ENCODE measurements at places on chromosomes 12 and 14.
A peak's percentile ranks its signal among the peaks of the same experiment; 100 is the strongest.

- no peak for DNase-seq
Measured at GRCh38 chr12:107522692-107523477, 162.7 kb upstream of the PWP1 start.

DNA sequence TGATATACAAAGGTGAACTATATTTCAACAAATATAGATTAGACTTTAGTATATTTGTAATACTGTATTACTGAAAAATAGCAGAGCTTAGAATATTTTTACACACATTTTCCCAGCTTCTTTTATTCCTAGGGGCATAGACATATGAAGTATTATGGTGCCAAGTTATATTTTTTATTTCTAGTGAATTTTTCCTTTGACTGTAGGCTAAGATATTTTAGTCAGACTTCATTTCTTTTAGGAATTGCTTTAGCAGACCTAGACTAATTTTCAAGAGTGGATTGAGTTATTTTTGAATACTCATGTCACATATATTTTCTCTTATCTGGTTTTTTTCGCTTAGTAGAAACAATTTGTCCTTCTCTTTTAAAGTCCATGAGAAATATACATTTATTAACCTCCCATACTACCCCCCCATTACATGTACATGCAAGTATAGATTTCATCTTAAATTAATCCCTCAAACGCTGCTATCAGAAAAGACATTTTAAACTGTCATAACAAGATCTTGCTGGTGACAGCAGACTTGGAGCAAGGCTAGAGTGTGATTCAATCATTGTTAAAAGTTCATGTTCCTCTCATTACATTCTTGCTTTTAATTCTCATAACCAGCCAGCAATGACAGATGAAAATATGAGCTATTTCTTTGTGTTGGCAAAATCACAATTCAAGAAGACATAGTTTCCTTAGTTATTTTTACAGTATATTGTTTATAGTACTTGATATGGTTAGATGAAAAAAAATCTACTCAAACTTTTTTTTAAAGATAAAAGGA lies 456.1 kb downstream of the AEBP2 start:
- DNase-seq: peak; percentile 54

DNA sequence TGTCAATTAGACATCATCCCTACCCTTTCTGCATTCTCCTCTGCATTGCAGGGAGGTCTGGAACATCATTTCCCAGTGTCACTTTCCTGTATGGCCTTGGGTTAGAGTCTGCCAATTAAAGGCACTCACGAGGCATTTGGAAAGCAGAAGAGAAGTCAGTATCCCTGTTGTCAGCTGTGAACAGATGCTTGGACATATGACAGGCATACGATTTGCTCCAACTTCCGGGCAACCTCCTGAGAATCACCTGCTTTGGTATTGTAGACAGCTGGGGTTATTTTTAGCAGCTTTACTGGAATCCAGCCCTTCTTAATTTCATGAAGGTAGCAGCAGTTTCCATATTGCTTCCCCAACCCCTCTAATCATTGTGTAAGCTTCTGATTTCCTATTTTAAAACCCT lies 88.7 kb upstream of the DHRS4 start:
- DNase-seq: no peak

GRCh38 chr14:91228112-91229004 lies 16.1 kb downstream of the GPR68 start:
- peak; percentile 51 for DNase-seq

DNA sequence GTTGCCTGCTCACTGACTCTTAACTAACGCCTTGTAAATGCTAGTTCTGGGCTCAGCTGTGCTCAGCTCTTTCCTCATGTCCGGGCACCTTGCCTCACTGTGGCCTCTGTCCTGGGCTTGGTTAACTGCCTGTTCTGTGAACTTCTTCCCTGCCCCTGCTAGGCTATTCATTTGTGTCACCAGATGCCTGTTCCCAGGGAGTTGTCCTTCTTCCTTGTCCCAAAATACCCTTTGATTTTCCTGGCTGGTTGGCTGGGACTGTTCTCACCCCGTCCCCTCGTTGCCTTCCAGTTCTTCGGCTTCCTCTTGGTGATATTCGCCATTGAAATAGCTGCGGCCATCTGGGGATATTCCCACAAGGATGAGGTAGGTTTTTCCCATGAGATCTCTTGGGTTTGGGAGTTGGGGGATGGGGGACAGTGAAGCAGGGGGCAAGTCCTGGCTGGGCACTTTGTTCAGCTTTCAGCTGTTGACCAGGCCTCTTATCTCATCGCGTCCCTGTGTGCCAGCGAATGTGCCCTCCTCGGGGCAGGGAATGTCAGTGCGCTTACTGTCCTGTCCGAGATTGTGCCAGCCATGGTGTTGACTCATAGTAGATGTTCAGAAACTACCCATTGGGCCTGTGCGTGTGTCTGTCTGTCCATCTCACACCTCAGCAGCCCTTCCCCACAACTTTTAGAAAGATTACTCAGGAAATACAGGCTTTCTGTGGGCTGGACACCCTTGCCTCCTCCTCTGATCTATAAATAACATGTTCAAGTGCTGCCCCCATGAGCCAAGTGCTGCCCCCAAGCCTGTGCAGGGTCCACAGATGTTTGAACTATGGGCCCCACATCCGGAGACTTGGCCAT lies 33.1 kb downstream of the CD9 start:
- no peak for DNase-seq

- no peak for DNase-seq
Measured at GRCh38 chr12:102052192-102053061, 9.4 kb downstream of the WASHC3 start.

DNA sequence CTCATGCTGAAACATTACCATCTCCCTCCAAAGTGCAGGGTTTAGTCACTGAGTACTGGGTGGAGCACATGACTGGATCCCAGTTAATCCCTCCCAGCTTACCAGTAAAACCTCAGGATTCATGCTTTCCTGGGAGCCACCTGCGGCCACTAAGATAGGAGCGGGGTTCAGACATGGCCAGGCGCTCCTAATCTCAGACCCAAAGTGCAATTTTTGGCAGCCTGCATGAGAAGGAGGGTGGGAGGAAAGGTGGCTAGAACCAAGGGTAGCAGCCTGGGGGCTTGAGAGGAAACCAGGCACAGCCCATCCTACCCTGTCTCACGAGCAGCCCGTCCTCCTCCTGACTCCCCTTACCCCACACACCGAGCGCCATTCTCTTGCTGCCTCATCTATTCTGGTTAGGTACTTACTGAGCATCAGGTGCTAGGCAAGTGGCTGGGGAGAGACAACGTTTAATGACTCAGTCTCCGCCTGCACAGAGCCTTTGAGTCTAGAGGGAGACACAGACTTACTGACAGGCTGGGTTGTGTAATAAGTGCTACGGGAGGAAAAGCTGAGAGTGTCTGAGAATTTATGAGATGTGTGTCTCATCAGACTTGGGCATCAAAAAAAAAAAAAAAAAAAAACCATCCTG lies 9.9 kb downstream of the GPRC5A start:
- DNase-seq: peak; percentile 94

DNA sequence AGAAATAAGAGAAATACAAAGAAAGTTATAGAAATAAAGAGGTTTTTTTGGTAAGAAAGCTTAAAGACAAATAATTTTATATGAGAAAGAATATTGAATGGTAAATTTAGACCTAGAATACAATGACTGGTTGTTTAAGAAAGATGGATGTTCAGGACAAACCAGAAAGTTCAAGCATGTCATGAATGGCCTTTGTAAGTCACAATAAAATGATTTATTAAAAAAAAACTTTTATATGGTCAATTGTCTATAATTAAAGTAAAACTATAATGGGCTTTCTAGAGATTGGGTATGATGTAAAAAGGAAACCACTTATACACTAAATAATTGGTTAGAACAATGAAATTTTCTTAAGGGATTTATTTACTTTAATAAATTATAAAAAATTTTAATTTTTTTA lies 19.8 kb upstream of the CAPRIN2 start:
- no peak for DNase-seq

GRCh38 chr12:84727961-84728360 lies 184.6 kb downstream of the SLC6A15 start:
- DNase-seq: peak; percentile 49

DNA sequence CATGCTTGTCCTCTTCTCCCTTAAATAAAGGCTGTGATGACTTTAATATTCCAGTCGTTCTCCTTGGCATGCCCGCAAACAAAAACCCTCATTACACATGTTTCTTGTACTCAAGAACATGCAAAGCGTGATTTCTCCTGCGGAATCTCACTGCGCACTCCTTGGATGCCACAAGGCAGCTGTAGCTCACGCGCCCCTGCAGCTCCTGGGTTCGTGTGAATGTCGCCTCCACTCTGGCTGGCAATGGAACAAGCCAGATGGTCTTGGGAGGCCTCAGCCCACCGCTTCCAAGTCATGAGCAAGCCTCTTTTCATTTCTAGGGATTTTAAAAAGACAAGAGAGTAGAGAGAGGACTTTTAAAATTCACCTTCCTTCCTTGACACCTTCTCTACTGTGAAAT lies 403.8 kb downstream of the PCNX1 start:
- DNase-seq: no peak

DNA sequence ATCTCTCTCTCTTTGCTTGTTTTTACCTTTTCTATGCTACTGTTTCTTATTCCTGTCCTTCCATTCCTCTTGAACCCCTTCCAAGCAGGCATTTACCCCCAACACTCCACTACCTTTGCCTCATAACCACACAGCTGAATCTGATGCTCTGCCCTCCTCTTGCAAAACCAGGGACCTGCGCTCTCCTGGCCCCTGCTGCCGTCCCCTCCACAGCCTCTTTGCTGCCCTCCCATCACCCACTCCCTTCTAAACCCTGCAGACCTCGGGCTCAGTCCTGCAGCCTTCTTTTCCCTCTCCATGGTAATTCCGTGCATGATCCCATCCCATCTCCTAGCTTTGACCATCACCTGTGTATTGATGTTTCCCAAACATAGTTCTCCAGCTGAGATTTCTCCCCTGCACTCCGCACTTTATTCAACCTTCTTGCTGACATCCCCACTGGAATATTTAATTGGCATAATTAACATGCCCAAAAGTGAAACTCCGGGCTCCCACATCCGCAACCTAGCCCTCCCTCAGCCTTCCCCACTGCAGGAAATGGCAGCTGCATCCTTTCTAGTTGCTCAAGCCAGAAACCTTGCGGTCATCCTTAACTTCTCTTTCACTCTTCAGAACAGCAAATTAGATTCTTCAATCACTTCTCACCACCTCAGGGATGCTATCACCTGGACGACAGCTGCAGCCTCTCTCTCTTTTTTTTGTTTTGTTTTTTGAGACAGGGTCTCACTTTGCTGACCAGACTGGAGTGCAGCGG lies 16.0 kb downstream of the FIGNL2 start:
- no peak for DNase-seq

DNA sequence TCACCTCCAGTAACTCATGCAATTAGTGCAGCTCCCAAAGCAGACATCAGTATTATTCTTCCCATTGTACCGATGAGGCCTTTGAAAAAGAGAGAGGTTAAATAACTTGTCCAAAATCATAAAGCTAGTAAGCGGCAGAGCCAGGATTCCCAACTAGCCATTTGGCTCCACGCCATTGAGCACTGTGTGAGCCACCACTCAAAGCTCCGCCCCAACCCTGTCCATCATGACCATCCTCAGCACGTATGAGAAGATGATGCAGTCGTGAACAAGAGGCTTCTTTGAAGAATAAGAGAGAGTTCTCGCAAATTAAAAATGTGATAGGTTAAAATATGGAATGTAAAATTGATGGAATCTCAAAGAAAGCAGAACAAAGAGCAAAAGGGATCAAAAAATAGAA lies 14.6 kb downstream of the CLMN start:
- DNase-seq: no peak

- DNase-seq: no peak
Measured at GRCh38 chr12:30977124-30977523, 50.6 kb downstream of the TSPAN11 start.

GRCh38 chr14:59126714-59127436 lies 61.6 kb upstream of the DAAM1 start:
- DNase-seq: peak; percentile 55

GRCh38 chr14:94180655-94181271 lies 6.6 kb downstream of the PPP4R4 start:
- DNase-seq: peak; percentile 32

GRCh38 chr12:57377103-57377840 lies 53.6 kb downstream of the R3HDM2 start:
- DNase-seq: no peak

DNA sequence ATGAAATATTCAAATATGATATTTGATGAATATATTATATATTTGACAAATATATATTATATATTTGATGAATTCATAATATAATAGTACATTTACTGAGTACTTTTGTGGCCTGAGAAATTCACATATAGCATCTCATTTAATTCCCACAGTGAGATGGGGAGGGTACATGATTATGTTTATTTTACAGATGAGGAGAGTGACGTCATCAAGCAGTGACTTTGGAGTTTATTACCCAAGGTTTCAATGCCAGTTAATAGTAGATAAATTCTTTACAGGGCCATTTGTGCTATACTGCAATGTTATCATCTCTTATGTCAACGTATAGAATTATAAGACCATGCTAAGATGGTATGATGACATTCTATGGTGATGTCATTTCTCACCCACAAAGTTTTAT lies 352.7 kb downstream of the TMTC2 start:
- no peak for DNase-seq

- DNase-seq: peak; percentile 75
Measured at GRCh38 chr14:103657471-103657870, 28.5 kb downstream of the KLC1 start.

DNA sequence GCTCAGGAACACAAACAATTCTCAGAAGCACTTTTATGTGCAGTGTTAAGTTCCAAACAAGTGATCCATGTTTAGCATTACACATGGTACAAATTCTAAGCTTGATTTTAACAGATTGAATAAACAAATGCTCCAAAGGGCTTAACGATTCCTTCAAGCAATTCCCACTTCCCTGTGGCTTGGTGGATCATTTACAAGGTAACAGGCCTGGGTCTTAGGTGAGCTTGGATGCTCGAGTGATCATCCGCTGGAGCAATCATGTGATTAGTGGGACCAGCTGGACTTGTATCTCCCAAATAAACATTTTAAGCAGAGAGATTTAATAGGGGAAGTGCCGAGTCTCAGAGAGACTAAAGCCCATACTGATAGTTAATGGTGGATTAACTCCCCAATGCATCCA lies 70.7 kb downstream of the CALM1 start:
- no peak for DNase-seq

GRCh38 chr14:96095581-96096476 lies 56.7 kb downstream of the C14orf132 start:
- peak; percentile 69 for DNase-seq

GRCh38 chr12:89177802-89178395 lies 174.4 kb downstream of the DUSP6 start:
- no peak for DNase-seq

DNA sequence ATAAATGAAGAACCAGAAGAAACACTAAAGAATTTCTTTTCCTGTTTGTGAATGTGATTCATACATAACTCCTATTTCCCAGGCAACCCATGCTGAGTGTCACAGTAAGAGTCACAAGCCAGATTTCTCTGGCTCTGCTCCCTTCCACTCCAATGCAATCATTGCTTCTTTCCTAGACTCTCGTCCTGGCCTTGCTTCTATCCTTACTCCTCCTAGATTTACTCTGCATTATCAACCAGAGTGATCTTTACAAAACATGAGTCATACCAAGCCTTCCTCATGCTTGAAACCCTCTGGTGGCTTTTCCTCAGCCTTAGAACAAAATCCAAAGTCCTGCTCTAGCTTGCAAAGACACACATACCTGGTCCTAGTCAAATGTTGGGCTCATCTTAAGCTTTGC lies 13.3 kb downstream of the IL22 start:
- peak; percentile 84 for DNase-seq

- peak; percentile 45 for DNase-seq
Measured at GRCh38 chr12:122888232-122888752, 7.6 kb downstream of the VPS37B start.

- DNase-seq: no peak
Measured at GRCh38 chr14:96417254-96417653, 25.3 kb downstream of the AK7 start.

GRCh38 chr14:39315859-39316444 lies 82.2 kb downstream of the MIA2 start:
- DNase-seq: no peak

- no peak for DNase-seq
Measured at GRCh38 chr12:65785500-65785899, 38.8 kb upstream of the HMGA2 start.
